Suppressor macrophage treated with lipopolysaccharide for 1 hour (primary cell): ENCODE measurements at places on chromosomes 7 and 10.

GRCh38 chr10:24039897-24040296 lies 169.0 kb upstream of the KIAA1217 start:
- DNase-seq: no peak

DNA sequence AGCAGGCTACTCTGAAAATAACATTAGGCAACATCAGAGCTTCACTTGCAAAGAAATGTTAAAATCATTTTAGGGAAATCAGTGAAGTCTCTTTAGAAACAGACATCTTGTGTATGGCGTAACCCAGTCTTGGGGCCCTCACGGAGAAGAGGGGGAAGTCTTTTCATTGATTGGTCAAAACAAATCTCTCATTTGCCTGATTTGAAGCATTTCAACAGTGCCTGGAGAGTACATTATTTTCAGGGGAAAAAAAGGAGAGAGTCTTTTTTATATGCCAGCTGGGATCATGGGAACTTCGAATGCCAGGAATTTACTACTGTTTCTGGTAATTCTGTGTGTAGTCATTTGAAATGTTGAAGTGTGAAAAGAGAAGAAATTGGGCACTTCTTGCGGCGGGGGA lies 471.4 kb downstream of the PLXDC2 start:
- no peak for DNase-seq

DNA sequence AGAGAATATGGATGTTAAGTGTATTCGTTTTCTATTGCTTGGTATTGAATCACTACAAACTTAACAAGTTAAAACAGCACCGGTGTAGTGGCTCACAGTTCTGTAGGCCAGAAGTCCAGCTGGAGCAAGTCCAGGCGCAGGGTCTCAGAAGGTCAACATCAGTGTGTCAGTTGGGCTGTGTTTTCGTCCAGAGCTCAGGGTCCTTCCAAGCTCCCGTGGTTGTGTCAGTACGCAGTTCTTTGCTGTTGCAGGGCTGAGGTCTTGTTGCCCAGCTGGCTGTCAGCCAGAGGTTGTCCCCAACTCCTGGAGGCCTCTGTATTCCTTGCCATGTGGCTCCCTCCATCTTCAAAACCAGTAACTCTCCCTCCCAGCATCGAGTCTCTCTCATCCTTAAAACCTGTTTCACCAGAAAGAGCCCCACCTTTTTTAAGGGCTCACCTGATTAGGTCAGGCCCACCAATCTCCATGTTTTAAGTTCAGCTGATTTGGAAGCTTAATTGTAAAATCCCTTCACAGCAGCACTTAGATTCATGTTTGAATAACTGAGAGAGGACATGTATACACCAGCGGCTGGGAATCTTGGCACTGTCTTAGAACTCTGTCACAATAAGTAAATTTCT lies 26.8 kb downstream of the ACADSB start:
- no peak for DNase-seq

DNA sequence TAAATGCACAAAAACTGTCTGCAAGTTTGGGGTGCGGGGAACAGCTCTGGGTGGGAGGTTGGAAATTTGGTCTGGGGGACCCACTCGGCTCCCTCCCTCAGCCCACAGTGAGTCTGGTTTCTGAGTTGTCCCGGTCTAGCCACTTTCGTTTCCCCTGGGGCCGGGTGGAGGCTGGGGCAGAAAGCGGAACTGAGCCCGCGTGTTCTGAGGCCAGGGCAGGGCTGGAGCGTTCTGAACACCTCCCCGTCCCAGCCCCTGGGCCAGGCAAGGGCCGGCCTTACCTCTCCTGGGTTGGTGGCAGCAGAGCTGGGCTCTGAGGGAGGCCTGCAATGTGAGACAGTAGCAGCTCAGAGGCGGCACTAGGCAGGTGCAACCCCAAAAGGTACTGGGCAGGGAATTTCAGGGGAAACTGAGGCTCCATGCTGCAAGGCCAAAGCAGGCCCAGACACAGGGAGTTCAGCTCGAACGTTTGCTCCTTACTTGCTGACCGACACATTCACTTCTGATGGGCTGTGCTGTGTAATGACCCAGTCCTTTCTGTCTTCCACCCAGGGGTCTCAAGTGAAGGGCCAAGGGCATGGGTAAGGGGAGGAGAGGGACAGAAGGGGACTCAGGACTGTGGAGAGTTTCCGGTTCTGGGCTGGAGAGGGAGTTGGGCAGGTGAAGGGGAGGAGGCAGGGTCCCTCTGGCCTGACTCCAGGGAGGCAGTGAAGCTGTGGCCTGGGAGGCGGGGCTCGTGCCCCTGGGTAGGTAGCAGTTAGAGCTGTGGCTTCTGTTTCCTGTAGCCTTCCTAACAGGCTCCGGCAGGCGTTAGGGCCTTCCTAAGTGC lies 3.0 kb downstream of the IRF5 start:
- peak; percentile 93 for DNase-seq

GRCh38 chr7:100211342-100211780 lies 8.4 kb upstream of the PVRIG start:
- no peak for DNase-seq

- no peak for DNase-seq
Measured at GRCh38 chr7:125529249-125529648, 599.6 kb upstream of the POT1 start.

DNA sequence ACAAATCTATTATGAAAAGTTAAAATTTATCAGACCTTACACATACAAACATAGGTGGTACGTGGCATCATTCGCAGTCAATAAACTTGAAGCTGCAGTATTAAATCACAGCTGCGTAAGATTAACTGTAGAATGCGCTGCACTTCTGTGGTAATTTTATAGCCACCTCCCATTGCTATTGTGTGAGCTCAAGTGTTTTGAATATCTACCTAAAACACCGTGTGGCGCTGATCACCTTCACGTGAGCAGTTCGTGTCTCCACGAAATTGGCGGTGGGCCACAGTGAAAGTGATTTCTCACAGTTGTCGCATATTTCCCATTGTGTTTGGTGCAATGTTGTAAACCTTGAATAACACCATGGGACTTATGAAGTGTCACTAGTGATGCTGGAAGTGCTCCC lies 102.8 kb downstream of the PLPP4 start:
- DNase-seq: no peak

DNA sequence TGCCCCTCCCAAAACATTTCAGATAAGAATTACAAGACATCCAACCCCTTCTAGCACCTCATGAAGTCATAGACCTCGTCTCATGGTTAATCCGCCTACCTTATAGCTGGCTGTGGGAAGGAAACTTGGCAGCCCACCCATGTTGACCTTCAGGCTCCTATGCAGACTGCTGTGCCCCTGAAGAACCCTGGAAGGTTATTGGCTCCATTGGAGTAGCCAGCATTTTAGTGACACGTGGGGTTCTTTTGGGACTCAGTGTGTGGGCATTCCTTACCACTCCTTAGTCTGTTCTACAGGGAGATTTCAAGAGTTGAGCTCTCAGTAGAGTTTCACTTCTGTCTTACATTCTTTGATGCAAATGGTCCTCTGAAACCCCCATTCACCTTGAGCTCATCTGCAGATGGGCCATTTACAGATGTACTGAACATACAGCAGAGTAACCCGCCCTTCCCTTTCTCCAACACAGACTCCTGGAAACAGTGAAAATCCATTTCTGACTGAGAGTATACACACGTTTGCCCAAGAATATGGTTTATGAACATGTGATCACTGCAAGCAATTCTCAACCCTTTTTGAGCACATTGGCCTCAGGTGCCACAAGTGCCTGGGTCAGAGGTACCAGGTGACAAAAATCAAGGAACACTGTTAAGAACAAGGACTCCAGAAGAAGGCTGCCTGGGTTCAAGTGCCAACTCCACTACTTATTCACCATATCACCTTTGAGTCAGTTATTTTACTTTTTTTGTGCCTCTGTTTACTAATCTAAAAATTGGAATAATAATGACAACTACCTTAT lies 54.0 kb upstream of the HECW1 start:
- no peak for DNase-seq

GRCh38 chr7:129205987-129206785 lies 17.8 kb downstream of the SMO start:
- peak; percentile 18 for DNase-seq

DNA sequence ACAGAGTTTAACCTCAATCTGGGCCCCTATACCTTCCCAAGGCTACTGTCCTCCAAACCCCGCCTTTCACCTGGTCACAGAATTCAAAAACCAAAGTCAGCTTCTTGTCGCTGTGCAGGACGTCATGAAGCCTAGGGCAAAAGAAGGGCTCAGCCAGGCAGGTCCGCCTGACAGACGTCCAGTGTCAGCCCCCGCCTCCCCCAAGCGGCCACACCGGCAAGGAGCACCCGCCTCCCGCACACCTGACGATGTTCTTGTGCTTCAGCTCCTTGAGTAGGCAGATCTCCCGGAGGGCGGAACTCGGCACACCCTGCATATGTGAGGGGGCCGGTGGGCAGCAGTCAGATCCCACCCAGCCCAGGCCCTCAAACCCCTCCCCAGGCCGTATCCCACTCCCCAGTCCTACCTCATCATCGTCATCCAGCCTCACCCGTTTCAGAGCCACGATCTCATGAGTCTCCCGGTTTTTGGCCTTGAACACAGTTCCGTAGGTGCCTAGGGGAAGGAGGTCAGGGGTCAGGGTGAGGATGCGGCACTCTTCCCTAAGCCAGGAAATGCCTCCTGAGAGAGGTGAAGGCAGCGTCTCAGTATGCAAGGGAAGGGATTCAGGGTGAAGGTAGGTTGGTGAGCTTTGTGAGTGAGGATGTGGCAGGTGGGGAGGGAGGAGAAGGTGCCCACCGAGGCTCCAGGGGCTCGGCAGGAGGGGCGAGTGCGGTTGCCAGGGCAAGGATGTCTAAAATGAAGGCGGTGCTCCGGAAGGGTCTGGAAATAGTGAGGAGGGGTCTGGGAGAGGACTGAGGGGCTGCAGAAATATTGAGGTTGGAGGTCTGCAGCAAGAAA lies 811 bp downstream of the CDK5 start:
- no peak for DNase-seq

GRCh38 chr7:45978731-45979211 lies 57.7 kb upstream of the IGFBP3 start:
- no peak for DNase-seq

DNA sequence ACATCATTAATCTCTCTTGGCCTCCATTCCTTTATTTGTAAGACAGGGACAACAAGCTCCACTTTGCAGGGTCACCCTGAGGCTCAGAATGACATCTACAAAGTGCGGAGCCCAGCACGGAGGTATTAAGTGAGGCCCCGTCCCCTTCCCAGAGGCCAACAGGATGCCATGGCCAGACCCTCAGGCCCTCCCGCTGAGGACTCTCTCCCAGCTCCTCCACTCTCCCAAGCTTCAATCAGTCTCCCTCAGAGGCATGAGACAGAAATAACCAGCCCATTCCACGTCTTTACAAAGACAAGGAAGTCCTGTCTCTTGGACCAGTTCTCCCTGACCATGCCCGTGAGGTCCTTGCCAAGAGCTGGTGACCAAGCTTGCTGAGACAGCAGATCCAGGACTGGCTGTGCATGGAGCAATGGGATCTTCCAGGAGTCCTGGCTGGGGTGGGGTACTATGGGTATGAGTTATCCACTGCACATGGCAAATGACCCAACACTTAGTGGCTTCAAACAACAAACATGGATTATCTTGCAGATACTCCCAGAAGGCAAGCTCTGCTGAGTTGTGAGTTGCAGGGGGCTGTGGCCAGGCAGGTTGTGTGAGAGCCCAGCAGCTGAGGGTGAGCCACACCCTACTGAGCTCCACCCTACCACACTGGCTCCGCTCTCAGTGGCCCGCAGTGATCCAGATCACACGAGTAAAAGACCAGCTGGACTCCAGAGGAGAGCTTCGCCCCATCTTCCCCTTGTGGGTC lies 4.3 kb upstream of the PPIF start:
- peak; percentile 42 for DNase-seq

DNA sequence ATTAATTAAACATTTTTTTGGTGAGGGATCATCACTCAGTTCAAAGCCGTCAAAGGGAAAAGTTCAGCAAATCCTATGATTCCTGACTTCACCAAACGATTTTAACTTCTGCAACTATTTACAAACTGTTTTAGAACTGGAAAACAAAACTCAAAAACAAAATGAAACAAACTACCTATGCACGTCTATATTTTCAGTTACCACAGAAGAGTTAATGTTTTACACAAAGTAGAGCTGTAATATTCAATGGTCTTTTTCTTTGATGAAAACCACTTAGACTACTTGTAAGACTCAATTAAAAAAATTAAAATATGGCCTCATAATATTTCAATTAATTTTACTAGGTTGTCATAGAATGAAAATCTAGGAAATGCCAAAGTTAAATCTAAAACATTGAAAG lies 131.5 kb downstream of the ATE1 start:
- DNase-seq: no peak
